Activated naive CD4-positive, alpha-beta T cell (primary cell): ENCODE measurements at places on chromosomes 3 and 15.

- DNase-seq: no peak
These were observed 245.1 kb downstream of the MAGI1 start for GRCh38 chr3:65793495-65794200.

- no peak for DNase-seq
These were observed 19.6 kb downstream of the NSUN3 start for GRCh38 chr3:94082391-94082937.

DNA sequence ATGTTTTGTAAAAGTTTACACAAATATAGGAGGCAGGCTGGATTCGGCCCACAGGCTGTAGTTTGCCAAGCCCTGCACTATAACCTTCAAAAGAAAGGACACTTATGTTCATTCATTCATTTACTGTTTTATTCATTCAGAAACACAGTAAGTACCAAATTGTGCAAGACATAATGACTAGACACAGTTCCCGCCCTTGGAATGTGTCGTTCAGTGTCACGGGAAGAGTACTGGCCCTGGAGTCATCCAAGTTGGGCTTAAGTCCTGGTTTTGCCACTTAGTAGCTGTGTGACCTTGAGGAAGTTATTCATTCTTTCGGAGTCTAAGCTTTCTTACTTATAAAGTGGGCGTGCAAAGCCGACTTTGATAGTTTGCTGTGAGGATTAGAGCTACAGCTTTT, 22.0 kb downstream of the COLQ start:
- DNase-seq: no peak

DNA sequence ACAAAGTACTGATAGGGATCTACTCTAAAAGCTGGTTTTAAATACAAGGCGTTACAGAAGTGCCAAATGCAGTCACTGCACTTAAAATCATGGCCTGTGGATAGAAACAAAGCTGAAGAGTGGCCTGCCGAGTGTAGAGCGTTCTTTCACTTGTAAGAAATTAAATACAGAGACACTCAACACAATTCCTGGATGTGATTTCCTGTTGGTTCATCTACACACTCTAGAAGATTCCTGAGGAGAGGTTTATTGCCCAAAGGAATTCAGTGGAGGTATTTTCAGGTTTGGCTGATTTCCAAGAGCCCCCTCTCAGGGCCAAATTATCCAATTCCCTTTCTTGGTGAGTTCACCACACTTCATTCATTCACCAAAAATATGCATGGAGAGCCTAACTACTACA, 200.3 kb upstream of the IL12A start:
- DNase-seq: no peak

GRCh38 chr15:73034221-73034620, 18.0 kb upstream of the NEO1 start:
- no peak for DNase-seq

- DNase-seq: no peak
These were observed at the start of gene ZBTB38 for GRCh38 chr3:141368062-141368924. ZBTB38 (plus strand) TSS chr3:141368504; CDS start chr3:141442389, 73,885 bp downstream.
